Activated CD8-positive, alpha-beta memory T cell treated with anti-CD3 and anti-CD28 coated beads, Interleukin-2, amount 50 U/mL, for 4 hours (primary cell): ENCODE measurements at places on chromosomes 11 and 22.

GRCh38 chr22:40348025-40348658, 1.8 kb downstream of the ADSL start:
- DNase-seq, result peak; percentile 68

GRCh38 chr11:15293975-15294620, 179.4 kb downstream of the INSC start:
- no peak for DNase-seq

DNA sequence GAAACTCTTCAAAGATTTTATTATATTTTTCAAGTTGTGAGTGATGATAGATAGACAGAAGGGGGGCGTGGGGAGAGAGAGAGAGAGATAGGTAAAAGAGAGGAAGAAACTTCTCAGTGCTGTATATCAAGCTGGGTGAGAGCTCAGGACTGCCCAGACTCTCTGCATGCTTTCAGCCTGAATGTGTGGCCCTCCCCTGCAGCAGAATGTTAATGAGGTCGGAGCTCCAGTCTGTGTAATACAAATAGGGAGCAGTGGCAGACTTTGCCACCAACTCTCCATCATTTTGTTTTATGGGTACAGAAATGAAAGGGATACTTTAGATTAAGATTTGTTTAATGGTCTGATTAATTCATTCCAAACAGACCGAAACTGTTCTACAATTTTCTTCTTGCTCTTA, 752.8 kb downstream of the OPCML start:
- DNase-seq, result no peak

- no peak for DNase-seq
Observed at GRCh38 chr22:36104988-36105387, 55.6 kb downstream of the APOL3 start.

- DNase-seq, result no peak
Observed at GRCh38 chr11:41788177-41788576, 328.7 kb upstream of the LRRC4C start.

- DNase-seq, result no peak
Observed at GRCh38 chr11:1531449-1532013, 40.5 kb downstream of the DUSP8 start.
